ENCODE measurements at places on chromosomes 7 and 10.

- DNase-seq = no peak
- no peak overlapping the region for H3K27ac ChIP-seq
- peaks cover 4% of the 10 kb centered on the region for H3K27me3 ChIP-seq
- H3K4me1 ChIP-seq = peaks cover 20% of the 10 kb centered on the region
- H3K36me3 ChIP-seq = no peaks in the 10 kb centered on the region
- no peak overlapping the region for H3K4me3 ChIP-seq
Observed at GRCh38 chr7:128741491-128741890, 2.3 kb downstream of the CALU start.

- no peak overlapping the region for H3K27ac ChIP-seq
- no peaks in the 10 kb centered on the region for H3K27me3 ChIP-seq
- H3K4me3 ChIP-seq = no peak overlapping the region
- peaks cover 1% of the 10 kb centered on the region for H3K36me3 ChIP-seq
Observed at GRCh38 chr10:129741280-129741977, 222.6 kb downstream of the EBF3 start.

- H3K36me3 ChIP-seq = no peaks in the 10 kb centered on the region
- H3K4me3 ChIP-seq = no peak overlapping the region
- no peaks in the 10 kb centered on the region for H3K27me3 ChIP-seq
Observed at GRCh38 chr7:83173664-83174063, 11.0 kb upstream of the PCLO start.

- no peaks in the 10 kb centered on the region for H3K36me3 ChIP-seq
- H3K27me3 ChIP-seq = peaks cover 27% of the 10 kb centered on the region
- no peak overlapping the region for H3K27ac ChIP-seq
Observed at GRCh38 chr10:7464691-7465090, 53.9 kb upstream of the SFMBT2 start.

DNA sequence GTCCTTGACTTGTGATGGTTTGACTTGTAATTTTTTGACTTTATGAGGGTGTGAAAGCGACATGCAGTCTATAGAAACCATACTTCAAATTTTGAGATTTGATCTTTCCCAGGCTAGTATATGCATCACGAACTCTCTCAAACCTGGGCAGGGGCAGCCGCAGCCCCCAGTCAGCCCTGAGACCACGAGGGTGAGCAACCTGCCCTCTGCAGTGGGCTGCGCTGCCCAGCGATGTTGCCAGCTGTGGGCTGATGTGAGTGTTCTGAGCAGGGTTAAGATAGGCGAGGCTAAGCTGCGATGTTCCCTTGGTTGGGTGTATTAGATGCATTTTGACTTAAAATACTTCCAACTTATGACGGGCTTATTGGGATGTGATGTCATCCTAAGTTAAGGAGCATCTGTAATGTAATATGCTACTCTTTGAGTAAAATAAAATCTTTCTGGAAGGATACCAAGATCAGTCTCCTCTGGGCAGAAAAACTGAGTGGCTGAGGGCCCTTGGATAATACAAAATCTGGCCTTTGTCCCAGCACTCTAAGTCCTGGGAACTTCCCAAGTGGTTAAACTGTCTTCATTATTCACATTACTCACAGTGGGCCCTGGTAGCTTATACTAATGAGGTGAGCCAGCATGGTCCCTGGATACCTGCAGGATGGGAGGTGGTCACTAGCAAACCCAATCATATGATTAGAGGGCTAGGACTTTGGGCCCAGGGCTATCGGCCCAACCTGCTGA is 28.4 kb upstream of the CNPY1 start:
- no peak overlapping the region for H3K27ac ChIP-seq
- peaks cover 6% of the 10 kb centered on the region for H3K4me1 ChIP-seq
- no peak for DNase-seq
- peaks cover 19% of the 10 kb centered on the region for H3K27me3 ChIP-seq
- H3K4me3 ChIP-seq = no peak overlapping the region
- no peaks in the 10 kb centered on the region for H3K36me3 ChIP-seq

DNA sequence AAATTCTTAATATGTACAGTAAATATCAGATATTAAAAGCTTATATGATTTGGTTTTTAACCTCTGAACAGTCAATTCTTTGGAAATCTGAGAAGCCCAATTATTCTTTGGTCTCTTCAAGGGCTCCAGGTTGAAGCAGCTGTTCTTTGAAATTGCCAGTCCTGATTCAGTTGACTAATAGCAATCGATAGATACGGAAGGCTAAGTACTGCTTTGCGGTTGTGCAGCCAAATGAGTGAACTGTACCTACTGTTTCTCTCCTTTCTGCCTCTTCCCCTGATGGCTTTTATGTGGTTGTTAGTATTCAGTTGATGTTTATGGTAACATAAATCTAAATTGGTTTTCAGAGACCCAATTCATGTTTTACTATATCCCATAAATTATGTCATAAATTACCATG is 103.1 kb upstream of the RPA3 start:
- no peak for DNase-seq
- H3K4me1 ChIP-seq = peaks cover 1% of the 10 kb centered on the region
- H3K27me3 ChIP-seq = no peaks in the 10 kb centered on the region
- no peak overlapping the region for H3K4me3 ChIP-seq
- H3K27ac ChIP-seq = no peak overlapping the region
